ENCODE measurements at places on chromosomes 3 and 15.

DNA sequence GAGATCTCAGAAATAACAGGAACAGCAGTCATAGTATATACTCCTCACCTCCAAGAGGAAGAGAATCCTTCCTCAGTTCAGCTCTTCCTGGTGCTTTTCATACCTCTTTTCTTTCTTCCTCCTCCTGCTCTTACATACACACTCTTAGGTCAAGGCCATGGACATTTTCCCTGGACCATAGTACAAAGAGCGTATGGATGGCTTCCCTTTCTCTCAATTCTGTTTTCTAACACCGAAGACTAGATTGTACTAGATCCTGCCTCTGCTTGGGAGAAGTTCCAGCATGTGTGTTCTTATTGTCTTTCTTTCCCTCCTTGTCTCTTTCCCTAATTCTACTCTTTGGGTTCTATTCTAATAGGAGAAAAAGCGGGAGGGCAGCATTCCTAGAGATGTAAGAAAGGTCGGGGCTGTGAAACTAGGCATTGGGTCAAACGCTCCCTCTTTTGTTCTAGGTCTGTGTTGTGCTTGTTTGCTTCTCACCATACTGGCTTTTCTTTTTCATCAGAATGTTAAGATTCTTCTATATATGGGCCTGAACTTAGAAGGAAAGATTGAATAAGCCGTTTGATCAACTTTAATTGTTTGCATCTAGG lies 77.4 kb downstream of the VPS8 start:
- no peak overlapping the region for H3K27ac ChIP-seq
- H3K27me3 ChIP-seq: no peaks in the 10 kb centered on the region
- no peak for DNase-seq
- no peak overlapping the region for H3K4me3 ChIP-seq
- peaks cover under 1% of the 10 kb centered on the region for H3K36me3 ChIP-seq

DNA sequence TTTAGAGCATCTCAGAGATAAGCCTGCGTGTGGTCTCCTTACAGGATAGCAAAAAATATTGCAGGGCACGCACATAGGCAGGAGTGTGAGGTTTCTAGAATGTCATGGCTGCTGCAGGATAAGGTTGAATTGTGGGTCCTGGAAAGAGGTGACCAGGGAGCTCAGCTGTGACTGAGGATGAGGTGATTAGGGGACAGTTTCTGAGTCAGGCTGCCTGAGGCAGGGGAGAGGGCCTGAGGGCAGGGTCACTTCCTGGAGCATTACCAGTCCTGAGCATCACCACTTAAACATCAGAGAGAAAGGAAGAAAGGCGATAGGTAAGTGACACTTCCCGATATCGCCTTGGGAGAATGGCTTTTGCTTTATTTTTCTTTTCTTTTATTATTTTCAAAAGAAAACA lies 813.8 kb downstream of the TUSC7 start:
- H3K4me3 ChIP-seq: no peak overlapping the region
- H3K27ac ChIP-seq: no peak overlapping the region
- H3K4me1 ChIP-seq: no peaks in the 10 kb centered on the region
- no peak for DNase-seq
- H3K36me3 ChIP-seq: no peaks in the 10 kb centered on the region

DNA sequence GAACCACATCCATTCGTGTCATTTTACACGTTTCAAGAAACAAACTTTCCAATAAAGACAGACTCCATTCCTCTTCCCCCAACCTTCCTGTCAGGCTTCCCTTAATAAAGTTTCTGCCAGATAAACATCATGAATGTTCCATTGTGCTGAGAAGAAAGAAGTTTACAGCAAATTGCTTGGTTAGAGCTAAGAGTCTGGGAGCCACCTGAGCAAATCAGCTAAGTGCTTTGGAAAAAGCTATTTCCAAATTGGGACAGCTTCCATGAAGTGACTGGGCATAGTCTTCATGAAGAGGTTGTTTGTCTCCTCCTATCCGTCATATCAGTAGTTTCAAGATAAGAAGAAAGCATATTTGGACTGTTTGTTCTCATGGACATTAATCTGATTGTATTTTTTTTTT lies 77.0 kb downstream of the MAGI1 start:
- H3K4me1 ChIP-seq: peaks cover 78% of the 10 kb centered on the region
- DNase-seq: no peak
- H3K4me3 ChIP-seq: no peak overlapping the region
- no peak overlapping the region for H3K27ac ChIP-seq
- no peaks in the 10 kb centered on the region for H3K27me3 ChIP-seq

GRCh38 chr3:98600412-98601095 lies 7.1 kb upstream of the CPOX start:
- DNase-seq: no peak
- peaks cover 6% of the 10 kb centered on the region for H3K27me3 ChIP-seq
- no peak overlapping the region for H3K4me3 ChIP-seq
- no peaks in the 10 kb centered on the region for H3K4me1 ChIP-seq

- H3K4me3 ChIP-seq: no peak overlapping the region
- H3K27me3 ChIP-seq: peaks cover 41% of the 10 kb centered on the region
- no peak overlapping the region for H3K27ac ChIP-seq
- peaks cover 5% of the 10 kb centered on the region for H3K36me3 ChIP-seq
- H3K4me1 ChIP-seq: peaks cover 22% of the 10 kb centered on the region
- DNase-seq: peak; percentile 71
These were observed 24.9 kb upstream of the RASGRP1 start for GRCh38 chr15:38589502-38589901.

DNA sequence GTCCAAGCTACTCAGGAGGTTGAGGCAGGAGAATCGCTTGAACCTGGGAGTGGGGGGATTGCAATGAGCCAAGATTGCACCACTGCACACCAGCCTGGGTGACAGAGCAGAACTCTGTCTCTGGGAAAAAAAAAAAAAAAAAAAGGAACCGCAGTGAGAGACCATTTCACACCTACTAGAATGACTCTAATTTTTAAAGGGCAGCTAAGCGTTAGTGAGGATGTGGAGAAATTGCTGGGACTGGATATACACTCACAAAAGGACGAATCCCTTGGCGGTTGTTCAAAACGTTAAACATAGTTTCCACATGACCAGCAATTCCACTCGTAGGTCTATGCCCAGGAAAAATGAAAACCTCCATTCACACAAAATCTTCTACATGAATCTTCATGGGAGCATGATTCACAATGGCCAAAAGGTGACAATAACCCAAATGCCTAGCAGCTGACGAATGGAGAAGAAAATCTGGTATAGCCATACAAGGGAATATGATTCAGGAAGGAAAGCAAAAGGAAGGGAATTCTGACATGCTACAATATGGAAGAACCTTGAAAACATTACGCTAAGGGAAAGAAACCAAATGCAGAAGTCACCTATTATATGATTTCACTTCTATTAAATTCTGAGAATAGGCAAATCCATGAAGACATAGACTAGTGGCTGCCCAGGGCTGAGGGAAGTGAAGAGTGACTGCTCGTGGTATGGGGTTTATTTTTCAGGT lies 127.0 kb downstream of the CHSY1 start:
- peak overlapping the region; percentile 81 for H3K4me3 ChIP-seq
- H3K36me3 ChIP-seq: peaks cover 20% of the 10 kb centered on the region
- peak; percentile 96 for DNase-seq
- peak overlapping the region; percentile 94 for H3K27ac ChIP-seq
- peaks cover 4% of the 10 kb centered on the region for H3K27me3 ChIP-seq
- peaks cover 79% of the 10 kb centered on the region for H3K4me1 ChIP-seq

- DNase-seq: no peak
- H3K27ac ChIP-seq: no peak overlapping the region
- no peak overlapping the region for H3K4me3 ChIP-seq
- peaks cover 64% of the 10 kb centered on the region for H3K27me3 ChIP-seq
These were observed 279.3 kb upstream of the LRRFIP2 start for GRCh38 chr3:37453393-37454389.

DNA sequence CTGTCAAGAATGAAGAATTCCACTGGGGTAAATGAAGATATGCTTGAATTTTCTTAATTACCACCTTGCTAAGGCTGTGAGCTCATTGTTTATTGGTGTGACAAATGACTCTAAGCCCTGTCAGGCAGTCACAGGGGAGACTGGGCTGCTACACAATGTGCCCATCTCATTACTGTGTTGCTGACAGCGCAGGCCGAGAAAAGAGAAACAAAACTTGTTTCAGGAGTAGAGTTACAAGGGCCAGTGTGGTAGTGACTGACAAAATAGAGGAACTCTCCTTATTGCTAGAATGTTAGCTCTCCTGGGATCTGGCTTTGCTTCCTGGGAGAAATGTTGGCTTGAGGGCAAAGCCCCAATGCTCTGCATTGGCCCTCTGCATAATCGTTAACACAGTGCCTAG lies 130.4 kb upstream of the CRBN start:
- no peak for DNase-seq
- no peaks in the 10 kb centered on the region for H3K4me1 ChIP-seq
- H3K27ac ChIP-seq: no peak overlapping the region
- no peaks in the 10 kb centered on the region for H3K27me3 ChIP-seq
- no peaks in the 10 kb centered on the region for H3K36me3 ChIP-seq
- H3K4me3 ChIP-seq: no peak overlapping the region

DNA sequence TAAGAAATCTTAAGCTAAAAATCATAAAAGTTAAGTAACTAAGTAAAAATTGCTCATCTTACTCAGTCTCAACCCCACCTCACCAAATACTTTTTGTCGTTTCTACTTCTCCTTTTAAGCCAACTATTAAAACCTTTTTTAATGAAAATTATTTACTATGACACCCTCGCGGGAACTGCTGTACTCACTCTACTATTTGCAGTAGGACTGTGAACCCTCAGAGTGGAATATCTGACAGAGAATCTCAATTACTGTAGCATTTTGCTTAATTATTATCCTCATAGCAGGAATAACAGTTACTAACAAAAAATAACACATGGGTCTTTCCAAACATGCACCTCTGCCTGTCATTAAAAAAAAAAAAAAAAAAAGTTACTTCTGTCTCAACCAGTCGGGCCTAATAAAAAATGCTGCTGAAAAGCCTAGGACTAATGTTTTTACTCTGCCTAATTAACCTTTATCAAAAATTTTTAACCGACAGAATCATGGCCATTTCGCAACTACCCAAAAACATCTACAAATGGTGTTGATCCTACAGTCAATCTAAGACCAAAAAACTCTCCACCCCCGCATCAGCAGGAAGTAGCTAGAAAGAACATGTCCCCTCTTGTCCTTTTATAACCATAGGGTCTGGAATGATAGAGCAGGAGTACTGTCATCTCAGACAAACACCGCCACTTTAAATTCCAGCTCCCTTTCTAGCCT lies 10.2 kb downstream of the ALDH1L1 start:
- no peaks in the 10 kb centered on the region for H3K36me3 ChIP-seq
- DNase-seq: no peak
- no peak overlapping the region for H3K27ac ChIP-seq
- H3K4me3 ChIP-seq: no peak overlapping the region
- H3K27me3 ChIP-seq: peaks cover 32% of the 10 kb centered on the region

- no peaks in the 10 kb centered on the region for H3K36me3 ChIP-seq
- peaks cover 9% of the 10 kb centered on the region for H3K27me3 ChIP-seq
- H3K4me1 ChIP-seq: no peaks in the 10 kb centered on the region
These were observed 46.7 kb downstream of the SLC9C1 start for GRCh38 chr3:112247350-112247749.

DNA sequence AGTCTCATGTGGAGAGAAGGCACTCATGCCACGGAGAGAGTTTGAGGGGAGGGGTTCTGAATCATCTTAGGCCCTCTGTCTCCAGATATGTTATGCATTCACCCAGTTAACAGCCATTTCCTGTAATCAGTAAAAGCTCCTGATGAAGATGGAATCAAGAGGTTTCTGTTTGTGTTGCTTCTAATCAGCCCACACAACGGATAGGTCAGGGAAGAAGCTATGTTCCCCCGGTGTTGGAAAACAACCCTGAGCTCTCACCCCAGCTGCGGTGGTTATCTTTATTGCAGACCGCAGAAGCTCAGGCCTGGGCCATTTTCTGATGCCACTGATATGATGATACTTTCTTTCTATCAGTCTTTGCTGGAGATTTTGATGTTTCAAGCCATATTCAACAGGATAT lies 338.5 kb upstream of the ONECUT1 start:
- no peaks in the 10 kb centered on the region for H3K36me3 ChIP-seq
- no peaks in the 10 kb centered on the region for H3K4me1 ChIP-seq

- peaks cover 17% of the 10 kb centered on the region for H3K4me1 ChIP-seq
- DNase-seq: no peak
- no peaks in the 10 kb centered on the region for H3K36me3 ChIP-seq
- no peak overlapping the region for H3K4me3 ChIP-seq
- H3K27me3 ChIP-seq: peaks cover 19% of the 10 kb centered on the region
These were observed 30.0 kb downstream of the INSYN1 start for GRCh38 chr15:73723191-73723590.

- peaks cover 78% of the 10 kb centered on the region for H3K4me1 ChIP-seq
- H3K27me3 ChIP-seq: peaks cover 14% of the 10 kb centered on the region
- peak overlapping the region; percentile 100 for H3K4me3 ChIP-seq
- peak overlapping the region; percentile 100 for H3K27ac ChIP-seq
- DNase-seq: no peak
These were observed 4.2 kb downstream of the TRA2B start for GRCh38 chr3:185933374-185934173.

GRCh38 chr15:64855205-64855975 lies 13.7 kb downstream of the PLEKHO2 start:
- DNase-seq: peak; percentile 70
- H3K4me3 ChIP-seq: no peak overlapping the region
- H3K4me1 ChIP-seq: peaks cover 81% of the 10 kb centered on the region
- H3K27me3 ChIP-seq: no peaks in the 10 kb centered on the region

GRCh38 chr3:177683586-177683985 lies 486.3 kb upstream of the TBL1XR1 start:
- H3K36me3 ChIP-seq: no peaks in the 10 kb centered on the region
- peaks cover 33% of the 10 kb centered on the region for H3K4me1 ChIP-seq
- DNase-seq: no peak
- H3K27me3 ChIP-seq: no peaks in the 10 kb centered on the region

DNA sequence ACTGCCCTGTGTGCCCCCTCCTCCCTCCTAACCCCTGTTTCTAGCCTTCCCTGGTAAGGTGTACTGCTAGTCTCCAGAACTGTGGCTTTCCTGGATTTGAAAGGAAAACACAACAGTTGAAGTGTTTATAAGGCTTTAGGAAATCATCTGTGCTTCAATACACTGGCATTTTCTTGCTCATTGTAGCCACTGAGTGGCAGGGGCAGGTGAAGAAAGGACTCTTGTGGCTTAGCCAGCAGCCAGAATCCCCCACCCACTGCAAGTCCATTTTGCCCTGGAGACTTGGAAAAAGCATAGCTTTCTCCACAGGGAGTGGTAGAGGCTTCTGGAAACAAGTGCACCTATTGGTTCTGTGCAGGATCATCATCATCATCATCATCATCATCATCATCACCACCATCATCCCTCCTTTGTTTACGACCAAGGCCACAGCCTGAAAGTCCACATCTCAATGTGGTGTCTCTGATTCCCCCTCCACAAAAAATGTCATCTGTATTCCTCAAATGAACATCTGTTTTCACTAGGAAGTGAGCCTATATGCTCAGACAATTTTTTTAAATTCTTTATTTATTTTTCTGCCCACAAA lies 33.4 kb downstream of the AQP9 start:
- DNase-seq: no peak
- peaks cover 35% of the 10 kb centered on the region for H3K27me3 ChIP-seq
- no peaks in the 10 kb centered on the region for H3K4me1 ChIP-seq
- H3K4me3 ChIP-seq: no peak overlapping the region

- no peak overlapping the region for H3K27ac ChIP-seq
- H3K36me3 ChIP-seq: peaks cover 6% of the 10 kb centered on the region
- no peak overlapping the region for H3K4me3 ChIP-seq
- peaks cover 22% of the 10 kb centered on the region for H3K4me1 ChIP-seq
- H3K27me3 ChIP-seq: no peaks in the 10 kb centered on the region
These were observed 56.1 kb downstream of the RBM6 start for GRCh38 chr3:49996016-49996415.

Measured in HFFc6 (cell line).